ENCODE measurements at places on chromosomes 11 and 22. TPM values are rescaled to one million over a fixed set of nuclear protein-coding genes. Genes with fewer than 3 reads are reported as not detected.
A peak's percentile ranks its signal among the peaks of the same experiment; 100 is the strongest.

DNA sequence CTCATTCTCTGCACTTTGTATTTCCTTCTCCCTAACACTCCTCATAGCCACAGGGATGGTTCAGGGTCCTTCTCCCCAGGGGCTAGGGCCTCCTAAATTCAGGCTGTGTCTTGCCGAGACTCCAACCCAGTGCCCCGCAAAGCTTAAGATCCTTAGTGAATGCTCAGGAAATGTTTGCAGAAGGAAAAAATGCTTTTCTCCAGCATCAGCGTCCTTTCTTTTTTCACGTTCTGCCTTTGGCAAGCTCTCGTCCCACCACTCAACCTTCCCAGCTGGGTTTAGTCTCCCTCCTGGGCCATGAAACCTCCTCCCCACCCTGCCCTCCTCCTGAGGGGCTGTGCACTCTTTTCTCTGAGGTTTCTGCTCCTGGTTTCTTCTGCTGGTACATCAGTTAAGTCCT, 503.8 kb upstream of the B3GAT1 start:
- DNase-seq = no peak

DNA sequence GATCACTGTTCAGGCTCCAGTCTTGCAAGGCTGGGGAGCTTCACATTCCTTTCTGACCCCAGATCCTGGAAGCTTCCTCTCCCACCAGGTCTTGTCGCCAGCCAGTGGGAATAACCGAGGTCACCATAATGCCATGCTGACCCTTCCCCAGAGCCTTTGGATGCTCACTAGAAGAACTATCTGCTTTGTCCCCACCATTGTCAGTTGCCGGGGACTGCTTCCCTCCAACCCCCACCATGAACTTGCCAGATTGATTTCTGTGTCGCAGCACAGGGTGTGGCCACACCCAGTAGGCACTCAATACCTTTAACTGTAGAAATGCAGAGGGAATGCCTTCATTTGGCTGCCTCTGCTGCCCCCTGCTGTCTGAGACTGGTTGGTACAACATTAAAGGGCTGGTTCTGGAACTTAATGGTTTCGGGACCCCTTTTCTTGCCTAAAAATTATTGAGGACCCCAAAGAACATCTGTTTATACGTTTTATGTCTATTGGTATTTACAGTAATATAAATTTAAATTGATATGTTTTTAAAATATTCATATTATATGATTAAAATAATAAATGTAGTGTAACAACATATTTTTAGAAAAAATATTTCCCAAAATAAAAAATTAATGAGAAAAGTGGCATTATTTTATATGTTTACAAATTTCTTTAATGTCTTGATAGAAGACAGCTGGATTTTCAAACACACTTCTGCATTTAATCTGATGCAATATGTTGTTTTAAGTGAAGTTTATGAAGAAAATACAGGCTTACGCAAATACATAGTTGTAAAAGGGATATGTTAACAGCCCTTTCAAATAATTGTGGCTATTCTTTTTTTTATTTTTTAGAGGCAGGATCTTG, 6.7 kb upstream of the GDPD5 start:
- DNase-seq = peak; percentile 80

BTG4 gene
- total RNA-seq = not detected

GRCh38 chr11:130402570-130402969, 25.8 kb downstream of the ADAMTS8 start:
- no peak for DNase-seq

VWCE gene
- total RNA-seq = 1.4 TPM

GRCh38 chr22:47629791-47630655, 867.6 kb downstream of the TBC1D22A start:
- no peak for DNase-seq

DNA sequence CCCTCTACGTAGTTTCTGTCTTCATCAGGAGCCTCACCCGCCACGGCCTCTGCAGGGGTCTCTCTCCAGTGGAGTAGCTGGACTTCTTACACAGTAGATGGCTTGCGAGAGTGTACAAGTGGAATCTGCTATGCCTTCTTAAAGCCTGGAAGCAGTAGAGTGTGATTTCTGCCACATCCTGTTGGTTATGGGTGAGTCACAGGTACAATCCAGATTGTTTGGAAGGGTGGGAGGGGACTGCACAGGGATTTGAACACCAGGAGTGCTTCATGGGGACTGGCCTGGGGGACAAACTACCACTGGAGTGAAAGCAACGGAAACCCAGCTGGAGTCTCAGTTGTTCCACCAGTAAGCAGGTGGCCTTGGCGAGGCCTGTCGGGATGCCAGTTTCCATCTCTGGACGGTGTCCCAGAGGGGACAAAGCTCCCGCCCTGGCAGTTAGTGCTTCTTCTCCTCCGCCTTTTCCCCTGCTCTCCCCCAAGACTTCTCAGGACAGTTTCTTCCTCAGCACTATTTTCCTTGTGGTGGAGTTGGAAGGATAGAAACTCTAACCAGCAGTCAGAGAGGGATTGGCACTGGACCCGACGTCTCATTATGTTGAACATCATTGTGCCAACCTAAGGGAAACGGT, 85.0 kb upstream of the RCN1 start:
- no peak for DNase-seq

DNA sequence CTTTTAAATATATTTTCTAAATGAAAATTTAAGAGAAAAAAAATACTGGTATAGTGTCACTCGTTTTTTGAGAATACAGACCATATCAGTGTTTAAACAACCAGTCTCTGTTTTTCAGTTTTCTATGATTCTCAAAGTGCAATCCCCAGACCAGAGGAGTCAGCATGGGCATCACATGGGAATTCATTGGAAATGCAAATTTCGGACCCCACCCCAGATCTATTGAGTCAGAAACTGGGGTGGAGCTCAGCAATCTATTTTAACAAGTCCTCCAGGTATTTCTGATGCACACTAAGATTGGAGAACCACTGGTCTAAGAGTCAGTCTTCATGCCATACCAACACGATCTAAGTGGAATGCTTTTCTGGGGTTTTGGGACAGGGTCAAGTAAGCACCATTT, 66.1 kb downstream of the FAR1 start:
- no peak for DNase-seq

DNA sequence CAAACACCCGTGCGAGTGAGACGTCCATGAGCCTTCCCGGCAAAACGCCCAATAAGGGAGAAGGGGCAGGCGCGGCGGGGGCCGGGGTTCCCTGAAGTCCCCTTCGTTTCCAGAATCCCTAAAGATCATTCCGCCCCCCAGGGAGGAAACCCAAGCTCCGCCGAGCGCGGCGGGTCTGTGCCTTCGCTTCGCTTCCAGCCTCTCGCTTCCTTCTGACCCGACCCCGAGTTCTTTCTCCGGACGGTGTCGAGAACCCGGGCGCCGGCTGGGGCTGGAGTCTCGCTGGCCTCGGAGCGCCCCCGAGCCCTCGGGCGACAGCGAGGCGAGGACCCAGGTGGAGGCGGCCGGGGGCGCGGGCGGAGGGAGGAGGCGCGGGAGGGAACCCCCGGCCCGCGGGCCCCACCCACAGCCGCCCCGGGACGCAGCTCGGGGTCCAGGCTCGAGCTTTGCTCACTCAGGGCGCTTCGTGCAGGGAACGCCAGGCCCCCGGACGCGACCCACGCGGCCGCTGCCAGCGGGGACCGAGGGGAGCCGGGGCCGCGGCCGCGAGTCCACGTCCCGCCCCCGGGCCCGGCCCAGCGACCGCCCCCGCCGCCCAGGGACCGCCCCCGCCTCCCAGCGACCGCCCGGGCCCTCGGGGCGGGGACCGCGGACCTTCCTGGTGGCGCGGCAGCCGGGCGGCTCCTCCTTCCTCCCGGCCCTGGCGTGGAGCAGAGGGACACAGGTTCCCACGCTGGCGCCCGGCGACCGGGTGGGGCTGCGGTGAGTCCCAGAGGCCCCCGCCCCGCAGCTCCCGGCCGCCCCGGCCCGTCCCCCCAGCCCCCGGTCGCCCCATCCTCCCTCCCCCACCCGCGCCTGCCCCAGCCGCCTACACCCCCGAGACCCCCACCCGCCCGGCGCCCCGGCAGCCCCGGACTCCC, at the start of gene PGGHG:
Gene PGGHG, plus strand, starts transcription at position 649 of the 920 bp plus-strand sequence. CDS start 691 bp downstream, outside the sequence.
- peak; percentile 67 for DNase-seq

GRCh38 chr11:76236092-76236999, 30.0 kb upstream of the WNT11 start:
- peak; percentile 17 for DNase-seq

FUT4 gene
- 3.6 TPM for total RNA-seq

GRCh38 chr22:39932918-39933649, 27.1 kb upstream of the TMA7B start:
- peak; percentile 33 for DNase-seq

MMP8 gene
- total RNA-seq = not detected

EHF gene
- total RNA-seq = 0.34 TPM

DNA sequence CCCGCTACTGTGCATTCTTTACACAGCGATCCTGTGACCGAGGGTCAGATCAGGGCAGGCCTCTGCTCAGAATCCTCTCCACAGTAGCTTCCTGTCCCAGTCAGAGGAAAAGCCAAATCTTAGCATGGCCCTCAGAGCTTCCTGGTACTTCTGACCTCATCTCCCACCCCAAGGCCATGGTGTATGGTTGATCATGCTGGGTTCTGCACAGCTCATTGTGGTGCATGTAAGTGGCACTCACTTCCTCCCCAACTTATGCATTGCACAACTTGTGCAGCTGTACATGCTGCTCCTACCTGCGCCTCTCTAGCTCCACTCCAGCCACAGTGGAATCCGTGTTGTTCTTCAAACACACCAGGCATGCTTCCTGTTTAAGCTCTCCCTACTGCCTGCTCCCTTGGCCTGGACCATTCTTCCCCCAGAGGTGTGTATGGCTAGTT, 20.3 kb downstream of the BMAL1 start:
- DNase-seq = no peak

NRIP3 gene
- 3.8 TPM for total RNA-seq

SMC1B gene
- total RNA-seq = 0.17 TPM

SCUBE2 gene
- total RNA-seq = 0.10 TPM

All from T-helper 17 cell (primary cell).